ENCODE measurements at places on chromosomes 1 and 21.

GRCh38 chr1:211519602-211520001 is 27.6 kb upstream of the RD3 start:
- no peak for DNase-seq

DNA sequence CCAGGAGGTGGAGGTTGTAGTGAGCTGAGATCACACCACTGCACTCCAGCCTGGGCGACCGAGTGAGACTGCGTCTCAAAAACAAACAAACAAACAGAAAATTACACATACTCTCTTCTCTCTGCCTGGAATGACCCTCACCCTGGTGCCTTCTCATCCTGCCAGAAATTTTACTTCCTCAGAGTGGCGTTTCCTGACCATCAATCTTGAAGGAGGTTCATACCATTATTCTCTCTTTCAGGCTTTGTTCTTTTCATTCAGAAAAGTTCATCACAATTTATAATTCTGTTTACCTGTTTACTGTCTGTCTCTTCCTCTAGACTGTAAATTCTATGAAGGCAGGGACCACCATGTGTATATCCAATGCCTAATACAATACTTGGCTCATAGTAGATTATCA is 79.3 kb downstream of the RPS6KA1 start:
- DNase-seq: no peak

DNA sequence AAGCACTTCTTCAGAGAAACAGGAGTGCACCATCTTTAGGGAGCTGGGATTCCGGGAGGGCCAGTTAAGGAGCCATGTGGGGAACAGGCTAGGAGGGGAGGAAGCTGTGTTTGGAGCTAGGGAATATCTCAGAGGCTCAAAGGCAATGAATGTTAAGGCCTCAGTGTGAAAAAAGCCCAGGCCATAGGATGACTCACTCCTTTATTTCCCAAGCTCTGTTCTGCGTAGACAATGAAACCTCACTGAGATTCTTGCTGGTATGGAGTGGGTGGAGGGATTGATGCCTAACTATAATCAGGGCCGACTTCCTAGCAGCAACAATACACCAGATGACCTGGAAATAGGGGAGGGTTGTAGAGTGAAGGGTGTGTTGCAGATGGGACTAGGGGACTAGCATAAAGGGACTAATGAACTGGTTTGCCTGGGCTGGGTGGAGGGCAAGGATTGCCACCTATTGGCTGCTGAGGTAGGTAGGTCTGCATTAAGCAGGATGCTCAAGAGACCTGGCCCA is 2.1 kb downstream of the GNAT2 start:
- DNase-seq: no peak

GRCh38 chr21:21025742-21026141 is 27.5 kb downstream of the NCAM2 start:
- DNase-seq: no peak

DNA sequence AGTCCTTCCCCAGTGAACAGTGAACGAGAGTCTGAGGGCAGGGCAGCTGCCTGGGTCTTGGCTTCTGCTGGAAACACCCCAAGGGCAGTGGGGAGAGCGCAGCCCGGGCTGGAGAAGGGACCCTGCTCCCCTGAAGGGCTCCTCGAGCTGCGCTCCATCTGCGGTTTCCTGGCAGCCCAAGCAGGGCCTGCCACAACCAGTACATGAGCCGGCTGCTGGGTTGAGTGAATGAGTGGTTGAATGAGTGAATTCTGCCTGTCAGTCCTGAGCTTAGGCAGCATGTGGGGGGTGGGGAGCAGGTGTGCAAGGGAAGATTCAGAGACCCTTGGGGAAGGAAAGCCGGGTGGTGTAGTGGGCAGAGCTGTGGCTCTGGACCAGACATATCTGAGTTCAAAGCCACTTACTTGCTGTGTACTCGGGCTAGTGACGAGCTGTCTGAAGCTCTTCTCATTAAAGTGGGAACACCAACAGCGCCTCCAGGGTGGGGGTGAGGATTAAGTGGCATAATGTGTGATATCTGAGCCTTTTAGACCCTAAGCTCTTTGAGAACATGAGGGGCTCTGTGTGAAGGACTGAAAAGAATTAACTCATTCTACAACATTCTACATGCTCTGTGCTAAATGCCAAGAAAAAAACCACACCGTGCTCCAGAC is 3.7 kb downstream of the OPRD1 start:
- no peak for DNase-seq

- no peak for DNase-seq
Observed at GRCh38 chr1:25765136-25765922, 34.7 kb upstream of the SELENON start.

DNA sequence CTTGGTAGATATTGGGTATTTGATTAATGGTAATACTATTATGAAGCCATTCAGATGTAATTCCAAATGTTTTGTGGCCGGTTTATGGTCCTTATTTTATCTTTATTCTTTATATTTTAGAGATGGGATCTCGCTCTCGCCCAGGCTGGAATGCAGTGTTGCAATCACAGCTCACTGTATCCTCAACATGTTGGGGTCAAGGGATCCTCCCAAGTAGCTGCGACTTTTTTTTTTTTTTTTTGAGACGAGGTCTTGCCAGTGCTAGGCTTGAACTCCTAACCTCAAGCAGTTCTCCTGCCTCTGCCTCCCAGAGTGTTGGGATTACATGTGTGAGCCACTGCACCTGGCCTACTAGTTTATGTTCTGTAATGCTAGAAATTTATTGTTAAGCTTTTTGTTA is 4.7 kb downstream of the DDI2 start:
- DNase-seq: no peak

- no peak for DNase-seq
Observed at GRCh38 chr1:86477682-86478081, 9.0 kb downstream of the CLCA1 start.

GRCh38 chr1:231690059-231690458 is 63.5 kb downstream of the DISC1 start:
- no peak for DNase-seq

DNA sequence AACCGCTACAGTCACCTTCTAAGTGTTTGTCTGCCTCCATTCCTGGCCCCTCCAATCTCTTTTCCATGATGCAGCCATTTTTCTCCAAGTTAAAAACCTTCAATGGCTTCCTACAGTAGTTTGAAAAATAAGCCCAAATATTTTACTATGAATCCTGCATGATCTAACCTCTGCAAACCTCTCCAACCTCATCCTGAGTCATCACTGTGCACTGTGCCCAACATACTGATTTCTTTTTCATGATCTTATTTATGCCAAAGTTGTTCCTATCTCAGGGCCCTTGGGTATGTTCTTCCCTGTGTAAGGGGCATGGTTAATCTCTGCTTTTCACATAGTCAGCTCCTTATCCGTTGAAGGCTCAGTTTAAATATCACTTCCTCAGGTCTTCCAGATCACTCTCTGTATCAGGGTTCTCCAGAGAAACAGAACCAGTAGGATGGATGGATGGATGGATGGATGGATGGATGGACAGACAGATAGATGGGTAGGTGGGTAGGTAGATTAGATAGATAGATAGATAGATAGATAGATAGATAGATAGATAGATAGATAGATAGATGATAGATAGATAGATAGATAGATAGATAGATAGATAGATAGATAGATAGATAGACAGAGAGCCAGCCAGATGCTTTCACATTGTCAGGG is 18.1 kb upstream of the PTPN14 start:
- no peak for DNase-seq

GRCh38 chr1:211495584-211495983 is 3.6 kb upstream of the RD3 start:
- DNase-seq: no peak

DNA sequence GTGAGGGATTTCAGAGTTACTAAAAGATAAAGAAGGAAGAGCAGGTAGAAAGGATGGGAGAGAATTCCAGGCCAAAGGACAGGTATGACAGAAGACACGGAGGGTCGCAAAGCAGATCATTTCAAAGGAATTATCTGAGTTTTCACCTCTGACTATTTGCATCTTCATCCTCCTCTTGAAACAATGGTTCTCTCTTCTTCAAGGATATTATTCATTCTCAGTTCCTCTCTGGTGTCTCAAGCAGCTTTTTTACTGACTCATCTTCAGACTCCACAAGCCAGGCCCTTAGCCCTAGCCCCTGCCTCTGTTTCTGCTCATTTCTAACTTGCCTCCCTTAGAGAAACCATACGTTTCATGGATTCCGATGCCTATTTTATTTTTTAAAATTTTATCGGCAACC is 15.0 kb downstream of the DDX59 start:
- no peak for DNase-seq

- DNase-seq: no peak
Observed at GRCh38 chr1:63638471-63638870, 45.3 kb downstream of the PGM1 start.

DNA sequence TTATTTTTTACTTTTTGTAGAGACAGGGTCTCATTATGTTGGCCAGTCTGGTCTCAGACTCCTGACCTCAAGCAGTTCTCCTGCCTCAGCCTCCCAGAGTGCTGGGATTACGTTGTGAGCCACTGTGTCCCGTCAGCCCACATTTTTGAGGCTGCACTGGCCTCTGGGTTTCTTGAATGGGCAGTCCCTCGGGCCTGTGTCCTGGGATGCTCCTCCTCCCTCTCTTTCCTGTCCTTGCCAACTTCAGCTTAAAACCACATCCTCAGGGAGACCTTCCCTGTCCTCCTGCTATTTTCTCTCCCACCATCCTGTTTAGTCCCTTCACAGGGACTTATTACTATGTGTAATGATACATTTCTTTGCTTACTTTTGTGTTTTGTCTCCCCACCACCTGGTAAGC is 31.4 kb upstream of the LYST start:
- no peak for DNase-seq

DNA sequence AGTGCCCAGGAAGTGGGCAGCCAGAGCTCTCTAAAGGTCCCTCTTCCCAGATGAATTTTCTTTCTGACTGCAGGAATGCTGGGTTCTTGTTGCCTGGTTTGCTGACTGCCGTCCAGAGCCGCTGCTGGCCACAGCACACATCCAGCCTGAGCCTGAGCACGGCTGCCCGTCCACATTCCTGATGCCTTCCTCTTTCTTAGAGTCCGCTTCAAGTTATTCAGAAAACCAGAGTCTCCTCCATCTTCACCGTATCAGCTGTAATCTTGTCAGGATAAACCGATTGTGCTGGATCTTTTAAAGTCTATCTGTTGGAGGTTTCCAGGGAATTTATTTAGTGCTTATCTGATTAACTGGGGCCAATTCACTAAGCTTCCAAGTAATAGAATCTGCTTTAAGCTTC is 84.8 kb upstream of the BCAR3 start:
- DNase-seq: no peak

DNA sequence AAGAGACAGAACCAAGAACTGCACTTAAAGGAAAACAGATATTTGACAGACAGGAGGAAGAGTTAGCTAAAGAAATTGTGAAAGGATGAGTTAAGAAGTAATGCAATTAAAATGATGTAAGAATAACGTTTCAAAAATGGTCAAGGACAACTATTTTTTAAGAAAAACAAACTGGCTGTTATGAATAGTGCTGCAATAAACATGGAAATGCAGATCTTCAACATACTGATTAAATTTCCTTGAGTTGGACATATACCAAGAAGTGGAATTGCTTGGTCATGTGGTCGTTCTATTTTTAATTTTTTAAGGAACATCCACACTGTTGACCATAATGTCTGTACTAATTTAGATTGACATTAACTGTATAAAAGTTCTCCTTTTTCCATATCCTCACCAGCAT is 23.1 kb upstream of the PHTF1 start:
- no peak for DNase-seq

- DNase-seq: no peak
Observed at GRCh38 chr1:172845371-172845770, 186.5 kb downstream of the FASLG start.

DNA sequence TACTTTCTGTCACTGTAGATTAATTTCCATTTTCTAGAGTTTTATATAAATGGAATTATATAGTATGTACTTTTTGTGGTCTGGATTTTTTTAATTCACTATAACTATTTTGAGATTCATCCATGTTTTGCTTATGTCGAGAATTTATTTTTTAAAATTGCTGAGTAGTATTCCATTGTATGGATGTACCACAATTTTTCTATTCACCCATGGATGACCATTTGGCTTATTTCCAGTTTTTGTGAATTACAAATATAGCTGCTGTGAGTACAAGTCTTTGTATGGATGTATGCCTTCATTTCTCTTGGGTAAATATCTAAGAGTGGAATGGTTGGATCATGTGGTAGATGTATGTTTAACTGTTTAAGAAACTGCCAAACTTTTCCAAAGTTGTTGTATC is 3.7 kb upstream of the THEM4 start:
- DNase-seq: no peak

GRCh38 chr21:38075833-38076587 is 159.8 kb upstream of the KCNJ6 start:
- DNase-seq: no peak

DNA sequence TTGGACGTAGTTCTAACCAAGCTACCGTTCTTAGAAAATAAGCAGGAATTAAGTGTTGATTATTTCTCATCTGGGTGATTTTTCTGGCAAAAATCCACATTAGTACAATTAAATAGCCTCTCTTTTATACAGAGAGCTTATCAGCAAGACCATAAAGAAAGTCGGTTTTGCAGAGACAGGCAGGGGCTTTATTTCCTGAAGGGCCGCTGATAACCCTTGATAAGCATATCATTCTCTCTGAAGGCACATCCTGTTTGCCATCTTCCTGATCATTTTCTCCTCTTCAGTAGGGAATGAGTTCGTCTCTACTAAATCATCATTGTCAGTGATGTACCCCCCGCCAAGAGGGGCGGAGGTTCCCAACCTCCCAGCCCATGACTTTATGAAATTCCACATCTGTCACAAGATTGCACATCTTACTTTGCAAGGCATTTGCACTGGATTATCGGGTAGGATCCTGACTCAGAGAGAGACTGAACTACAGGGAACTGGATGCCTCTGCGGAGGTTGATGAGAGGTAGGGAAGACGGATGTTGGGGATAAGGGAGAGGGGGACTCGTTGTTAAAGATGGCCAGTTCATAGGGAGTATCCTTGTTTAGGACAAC is 115.7 kb downstream of the KCNJ6 start:
- DNase-seq: no peak

- no peak for DNase-seq
Observed at GRCh38 chr1:195516036-195516435, 1092.2 kb downstream of the KCNT2 start.

DNA sequence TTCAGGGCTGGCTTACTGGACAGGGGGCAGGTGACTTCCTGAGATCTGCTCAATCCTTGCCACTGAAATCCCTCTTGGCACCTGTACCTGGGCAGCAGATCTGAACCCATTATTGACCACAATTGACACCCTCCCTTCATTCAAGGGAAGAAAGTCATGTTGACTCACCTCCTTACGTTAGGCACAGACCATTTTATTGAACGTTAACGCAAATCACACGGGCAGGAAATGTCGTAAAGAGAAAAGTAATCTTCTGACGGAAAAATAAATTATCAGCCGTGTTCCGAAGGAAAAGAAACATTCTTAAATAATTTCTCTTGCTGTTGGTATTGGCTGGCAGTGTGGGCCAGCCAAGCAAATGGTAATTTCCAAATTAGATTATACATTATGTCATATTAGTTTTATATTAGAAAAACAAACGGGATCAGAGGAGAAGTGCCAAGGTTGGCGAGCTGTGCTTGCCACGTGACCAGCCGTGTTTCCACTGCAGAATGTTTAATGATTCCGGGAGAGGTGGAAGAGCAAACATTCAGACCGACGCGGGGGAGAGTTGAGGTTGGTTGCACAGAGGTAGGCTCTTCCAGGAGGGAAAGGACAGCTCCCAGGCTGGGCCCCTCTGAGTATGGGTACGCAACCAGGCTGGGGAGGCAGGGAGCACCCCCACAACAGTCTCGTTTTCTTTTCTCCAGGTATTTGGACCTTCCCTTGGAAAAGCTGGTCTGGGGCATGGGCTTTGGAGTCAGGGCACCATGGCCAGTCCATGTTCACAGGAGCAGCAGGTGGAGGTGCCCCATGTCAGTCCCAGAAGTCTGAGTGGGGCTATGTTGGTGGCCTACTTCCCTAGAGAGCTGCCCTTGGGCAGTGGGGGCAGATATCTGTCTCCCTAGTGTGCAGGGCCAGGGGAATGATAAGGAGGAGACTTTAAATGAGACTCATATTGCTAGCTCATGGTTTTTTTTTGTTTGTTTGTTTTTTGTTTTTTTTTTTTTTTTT is 121.1 kb downstream of the FOXD2 start:
- DNase-seq: no peak

Data from substantia nigra (tissue), 51 donors.